SIG-M5 (cell line): ENCODE measurements at places on chromosomes 1 and 21.

DNA sequence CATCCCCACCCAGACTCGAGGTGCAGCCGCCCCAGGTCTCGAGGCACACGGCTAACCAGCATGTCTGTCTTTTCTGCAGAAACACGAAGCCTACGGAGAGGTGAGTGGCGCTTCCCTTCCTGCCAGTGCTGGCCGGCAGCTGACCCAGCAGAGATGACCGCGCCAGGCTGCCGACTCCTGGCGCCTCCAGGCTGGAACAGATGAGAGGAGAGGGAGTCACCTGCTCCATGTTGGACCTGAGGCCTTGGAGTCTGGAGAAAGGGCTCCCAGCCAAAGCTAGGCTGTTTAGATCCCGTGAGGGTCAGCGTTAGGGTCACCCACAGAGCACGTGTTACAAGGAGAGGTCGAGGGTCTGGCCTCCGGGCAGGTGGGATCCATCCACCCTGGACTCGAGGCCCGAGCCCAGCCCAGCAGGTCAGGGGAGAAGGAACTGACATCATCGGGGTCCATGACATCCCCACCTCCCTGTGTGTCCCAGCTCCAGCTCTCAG is 14.9 kb downstream of the COL6A2 start:
- DNase-seq: no peak

DNA sequence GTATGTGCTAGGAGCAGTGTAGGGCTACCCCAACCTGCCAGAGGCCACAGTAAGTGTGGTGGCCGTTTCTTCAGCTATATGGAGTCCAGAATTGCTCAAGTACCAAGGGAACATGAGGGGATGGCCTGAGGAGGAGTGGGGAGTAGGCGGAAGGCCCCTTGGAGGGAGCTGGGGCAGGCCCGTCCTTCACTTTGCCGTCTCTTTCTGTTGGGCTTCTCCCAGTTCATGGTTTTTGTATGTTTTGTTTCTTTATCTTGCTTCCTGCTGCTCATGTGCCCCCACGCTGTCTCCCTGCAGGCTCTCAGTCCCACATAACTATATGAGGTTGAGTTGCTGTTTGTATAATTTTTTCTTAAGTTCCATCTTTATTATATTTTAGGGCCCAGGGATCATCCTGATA is 5.9 kb upstream of the DPH2 start:
- DNase-seq: no peak

GRCh38 chr21:44519346-44520325 is 20.4 kb downstream of the KRTAP10-1 start:
- no peak for DNase-seq

- DNase-seq: no peak
These were observed 7.3 kb upstream of the FUCA1 start for GRCh38 chr1:23875382-23875781.

DNA sequence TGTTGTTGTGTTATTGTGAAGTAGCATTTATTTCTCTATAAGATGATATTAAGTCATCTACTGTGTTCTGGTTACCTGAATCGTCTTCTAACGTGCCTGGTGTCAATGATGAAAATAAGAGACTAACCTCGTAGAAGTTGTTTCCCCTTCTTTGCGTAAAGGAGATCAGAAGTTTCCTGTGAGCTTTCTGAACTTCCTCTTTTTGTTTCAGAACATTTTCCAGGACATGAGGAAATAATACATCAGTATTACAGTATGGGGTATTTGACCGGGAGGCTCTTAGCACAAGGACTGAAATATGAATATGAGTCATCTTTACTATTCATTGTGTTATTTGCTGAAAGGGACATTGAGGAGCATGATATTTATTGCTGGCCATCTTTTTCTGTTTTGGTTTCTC is 1.3 kb downstream of the ST6GALNAC3 start:
- DNase-seq: peak; percentile 81

GRCh38 chr1:181187337-181188126 is 99.0 kb downstream of the IER5 start:
- DNase-seq: no peak

DNA sequence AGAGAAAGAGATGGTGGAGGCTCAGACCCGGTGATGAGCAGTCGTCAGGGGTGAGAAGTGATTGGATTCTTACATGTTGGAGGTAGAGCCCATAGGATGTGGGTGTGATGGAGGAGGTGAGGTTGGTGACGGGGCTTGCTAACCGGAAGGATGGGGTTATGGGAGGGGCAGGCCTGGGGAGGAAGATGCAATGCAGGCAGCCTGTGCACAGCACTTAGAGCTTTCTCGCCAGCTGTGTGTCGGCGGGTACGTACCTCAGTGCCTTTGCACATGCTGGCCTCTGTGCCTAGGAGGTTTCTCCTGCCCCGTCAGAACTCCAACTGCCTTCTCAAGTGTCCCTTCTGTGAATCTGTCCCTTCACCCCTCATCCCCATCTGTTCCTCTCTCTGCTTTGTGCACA is 2.9 kb upstream of the BSND start:
- no peak for DNase-seq

DNA sequence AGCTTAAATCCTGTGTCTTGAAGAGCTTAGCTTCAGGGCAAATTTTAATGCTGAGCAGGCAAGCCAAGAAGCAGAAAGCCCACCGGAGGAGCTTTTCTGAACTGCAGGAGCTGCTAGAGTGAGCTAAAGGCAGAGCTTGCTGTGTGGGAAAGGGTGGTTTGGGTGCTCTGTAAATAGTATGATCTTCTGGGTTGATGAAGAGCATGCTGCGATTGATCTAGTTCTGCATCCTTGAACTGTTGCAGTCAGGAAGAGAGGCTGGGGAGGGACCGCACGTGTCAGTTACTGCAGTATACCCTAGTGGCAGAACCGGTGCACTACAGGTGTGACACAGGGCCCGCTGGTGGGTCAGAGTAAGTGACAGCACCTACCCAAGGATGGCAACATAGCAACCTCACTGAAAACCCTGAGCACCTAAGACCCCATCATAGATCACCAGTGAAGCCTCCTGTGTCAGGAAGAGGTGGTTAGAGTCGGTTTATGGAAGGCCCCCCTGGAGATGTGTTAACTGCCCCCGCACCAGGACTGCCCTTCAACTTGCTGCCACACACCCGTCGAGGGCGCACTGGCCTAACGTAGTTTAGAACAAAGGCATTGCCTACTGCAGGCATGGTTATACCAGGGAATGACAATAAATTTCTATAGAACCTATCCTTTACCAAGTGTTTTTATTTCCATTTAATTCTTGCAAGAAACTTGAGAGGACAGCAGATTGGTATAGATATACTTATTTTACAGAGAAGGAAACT is 146.0 kb upstream of the KIAA0040 start:
- no peak for DNase-seq

DNA sequence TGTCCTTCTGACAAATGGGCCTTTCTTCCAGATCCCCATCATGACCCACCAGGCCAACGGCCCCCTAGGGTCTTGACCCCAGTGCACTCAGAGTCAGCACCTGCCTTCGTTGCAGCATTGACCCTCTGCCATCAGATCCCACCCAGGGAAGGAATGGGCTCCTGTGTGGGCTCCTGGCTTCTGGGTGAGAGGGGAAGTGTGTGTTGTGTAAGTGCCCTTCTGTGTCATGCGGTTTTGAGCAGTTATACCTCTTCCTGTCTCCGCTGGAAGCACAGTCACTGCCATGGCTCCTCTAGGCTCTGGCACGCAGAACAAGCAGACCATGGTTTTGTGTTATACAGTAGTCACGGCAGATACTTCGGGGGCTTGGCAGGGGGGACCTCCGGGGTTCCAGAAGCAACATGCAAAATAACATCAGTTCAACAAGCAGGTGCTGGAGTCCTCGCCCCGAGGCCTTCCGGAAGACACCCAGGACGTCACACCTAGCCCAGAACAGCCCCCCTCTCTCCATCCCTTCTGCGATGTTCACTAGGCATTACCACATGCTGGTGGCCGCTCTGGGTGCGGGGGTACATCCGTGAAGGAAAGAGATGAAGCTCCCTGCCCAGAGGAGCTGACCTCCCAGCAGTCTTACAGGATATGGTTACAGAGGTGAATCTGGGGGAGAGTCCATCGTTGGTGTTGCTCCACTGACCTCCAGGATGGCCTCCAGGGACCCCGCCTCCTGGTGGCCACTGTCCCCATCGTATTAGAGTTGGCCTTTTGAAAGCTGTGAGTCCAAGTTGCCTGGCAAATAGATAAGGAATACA is 17.4 kb upstream of the KCNAB2 start:
- peak; percentile 78 for DNase-seq

DNA sequence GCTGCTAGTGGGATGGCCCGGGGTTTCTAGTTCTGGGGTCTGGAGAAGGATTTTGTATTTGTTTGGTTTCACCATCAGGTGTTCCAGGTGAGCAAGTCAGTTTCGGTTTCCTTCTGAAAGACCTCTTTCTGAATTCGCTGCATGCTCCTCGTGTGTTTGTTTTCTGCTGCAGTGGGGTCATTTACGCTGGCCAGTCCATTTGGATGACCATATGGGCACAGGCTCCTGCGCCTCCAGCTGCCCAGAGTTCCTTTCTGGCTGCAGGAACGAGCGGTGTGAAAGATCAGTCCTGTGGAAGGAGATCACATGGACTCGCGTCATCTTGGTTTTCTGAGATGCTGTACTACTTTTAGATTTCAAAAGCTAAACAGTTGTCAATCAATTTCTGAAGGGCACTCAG is 83.7 kb upstream of the GCLM start:
- no peak for DNase-seq

DNA sequence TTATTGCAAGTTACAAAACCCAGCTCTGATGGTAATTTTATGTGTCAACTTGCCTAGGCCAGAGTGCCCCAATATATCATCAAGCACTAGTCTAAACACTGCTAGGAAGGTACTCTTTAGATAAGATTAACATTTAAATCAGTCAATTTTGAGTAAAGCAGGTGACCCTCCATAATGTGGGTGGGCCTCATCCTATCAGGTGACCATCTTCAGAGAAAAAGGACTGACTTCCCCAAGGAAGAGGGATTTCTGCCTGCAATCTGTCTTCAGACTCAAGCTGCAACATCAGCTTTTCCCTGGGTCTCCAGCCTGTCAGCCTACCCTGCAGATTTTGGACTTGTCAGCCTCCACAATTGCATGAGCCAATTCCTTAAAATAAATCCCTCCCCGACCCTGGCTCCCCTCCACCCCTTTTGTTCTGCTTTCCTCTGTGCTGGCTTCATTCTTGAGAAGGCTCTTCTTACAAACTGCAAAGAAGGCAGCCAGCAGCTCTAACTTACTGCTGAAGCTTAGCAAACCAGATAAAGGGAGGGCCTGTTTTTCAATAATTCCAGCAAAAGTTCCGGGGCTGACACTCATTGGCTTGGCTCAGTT is 56.4 kb upstream of the RUNX3 start:
- no peak for DNase-seq

DNA sequence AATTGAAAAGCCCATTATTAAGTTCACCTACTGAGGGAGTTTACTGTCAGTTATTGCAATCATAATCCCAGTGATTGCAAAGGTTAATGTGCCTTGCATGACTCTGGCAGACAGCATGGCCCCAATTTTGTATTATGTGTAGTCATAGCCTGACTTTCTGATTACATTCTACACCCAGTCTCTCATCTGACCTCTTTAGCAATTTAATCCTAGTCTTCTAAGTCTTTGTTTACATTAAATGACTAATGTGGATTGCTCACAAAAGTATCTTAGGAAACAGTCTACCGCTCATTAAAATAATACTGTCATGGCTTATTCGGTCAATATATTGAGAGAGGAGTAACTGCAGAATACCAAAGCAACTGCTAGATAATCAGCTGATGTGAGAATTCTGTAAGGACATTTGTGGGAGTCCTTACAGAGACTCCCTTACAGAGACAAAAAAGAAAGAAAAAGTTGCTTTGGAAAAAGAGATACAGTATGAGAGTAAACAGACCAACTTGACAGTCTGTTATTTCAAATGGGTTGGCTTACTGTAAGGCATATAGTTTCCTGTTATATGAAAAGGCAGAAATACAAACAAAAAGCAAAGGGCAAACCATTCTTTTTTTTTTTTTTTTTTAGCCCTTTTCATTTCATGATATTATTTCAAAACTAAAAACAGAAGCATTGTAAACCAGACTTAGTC is 42.8 kb downstream of the SMG7 start:
- no peak for DNase-seq

- no peak for DNase-seq
These were observed 52.4 kb downstream of the EXO1 start for GRCh38 chr1:241900381-241900780.

DNA sequence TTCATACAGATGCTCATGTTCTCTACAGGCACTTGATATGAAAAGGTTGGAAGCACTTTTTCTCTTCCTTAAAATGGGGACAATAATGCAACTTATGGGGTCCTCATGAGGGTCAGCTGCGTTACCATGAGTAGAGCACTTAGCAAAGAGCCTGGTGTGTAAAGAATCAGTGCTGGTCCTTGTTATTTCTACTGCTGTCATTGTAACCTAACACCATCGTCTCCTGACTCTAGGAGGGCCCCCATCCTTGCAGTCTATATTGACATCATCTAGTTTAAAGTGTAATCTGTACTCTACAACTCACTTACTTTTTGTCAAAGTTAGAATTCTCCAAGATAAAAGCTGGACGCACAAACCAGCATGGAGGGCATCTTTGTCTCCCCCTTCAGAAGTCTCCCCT is 2.4 kb downstream of the CAPN9 start:
- DNase-seq: no peak

DNA sequence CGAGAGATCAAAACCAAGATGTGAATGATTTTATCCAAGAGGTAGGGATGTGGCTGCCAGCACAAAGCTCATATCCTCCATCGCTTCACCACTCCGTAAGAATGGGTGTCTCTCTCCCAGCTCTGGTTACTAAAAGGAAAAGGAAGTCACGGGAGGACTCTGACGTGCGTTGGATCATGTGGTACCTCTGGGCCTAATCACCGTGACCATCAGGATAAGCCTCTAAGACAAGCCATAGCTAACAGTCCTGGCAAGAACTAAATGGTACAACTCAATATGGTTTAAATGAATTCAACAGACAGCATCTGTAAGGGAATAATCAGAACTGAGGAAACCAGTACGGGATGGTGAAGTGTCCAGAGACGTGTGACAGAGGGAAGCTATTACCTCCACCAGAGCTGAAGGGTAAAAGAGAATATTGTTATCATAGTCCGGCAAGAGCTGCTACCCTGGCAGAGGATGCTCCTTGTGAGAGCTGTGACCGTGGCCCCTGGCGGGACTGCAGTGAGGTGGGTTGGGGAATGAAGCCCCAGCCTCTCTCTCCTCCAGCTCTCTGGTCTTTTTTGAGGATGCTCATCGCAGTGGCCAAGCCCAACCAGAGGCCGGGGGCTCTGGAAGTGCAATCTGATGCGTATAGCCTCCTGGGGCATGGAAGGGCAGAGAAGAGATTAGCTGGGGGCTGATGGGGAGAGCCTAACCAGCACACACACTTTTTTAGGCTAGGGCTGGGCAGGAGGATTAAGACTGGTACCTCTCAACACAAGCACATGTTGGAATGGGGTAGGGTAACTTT is 54.2 kb downstream of the KIAA1614 start:
- no peak for DNase-seq

- no peak for DNase-seq
These were observed 83.1 kb downstream of the HS2ST1 start for GRCh38 chr1:86997538-86997937.
